ENCODE measurements at places on chromosomes 16 and 17.

DNA sequence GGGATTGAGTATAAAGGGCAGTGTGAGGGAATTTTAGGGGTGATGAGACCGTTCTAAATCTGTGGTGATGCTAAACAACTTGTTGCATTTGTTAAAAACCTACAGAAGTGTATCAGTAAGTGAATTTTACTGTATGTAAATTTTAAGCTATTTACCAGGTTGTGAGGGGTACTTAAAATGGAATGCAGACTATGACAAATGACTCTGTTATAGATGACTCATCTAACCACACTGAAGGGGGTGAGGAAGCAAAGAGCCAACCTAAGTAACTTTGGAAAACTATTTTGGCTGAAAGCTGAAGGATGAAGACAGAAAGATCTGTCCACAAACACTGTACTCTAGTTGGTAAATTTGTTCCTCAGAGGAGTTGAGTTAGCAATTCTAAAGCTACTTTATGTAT lies 5.3 kb upstream of the MKS1 start:
- no peak for ATAC-seq

- ATAC-seq: no peak
These were observed 12.8 kb downstream of the CDH16 start for GRCh38 chr16:66905633-66906539.

DNA sequence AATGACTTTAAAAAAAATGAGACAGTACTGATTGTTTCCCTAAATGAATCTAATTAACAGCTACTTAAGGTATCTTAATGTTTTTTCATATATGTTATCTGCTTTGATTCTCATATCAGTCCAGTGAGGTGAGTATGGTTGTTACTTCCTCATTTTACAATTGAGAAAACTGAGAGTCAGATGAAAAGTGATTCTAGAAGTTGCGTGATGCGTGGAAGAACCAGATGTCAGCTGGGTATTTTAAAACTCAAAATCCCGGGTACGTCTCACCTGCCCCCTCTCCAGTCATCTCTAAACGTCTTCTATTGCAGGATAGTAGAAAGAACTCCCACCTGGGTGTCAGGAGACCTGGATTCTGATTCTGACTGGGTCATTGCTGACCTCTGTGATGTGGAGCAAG lies 89.2 kb downstream of the MAP2K6 start:
- ATAC-seq: peak; percentile 24

GRCh38 chr17:70307430-70308225 lies 138.3 kb downstream of the KCNJ2 start:
- ATAC-seq: no peak

- no peak for ATAC-seq
These were observed 138.5 kb upstream of the CACNG3 start for GRCh38 chr16:24117680-24118079.

- no peak for ATAC-seq
These were observed 16.7 kb upstream of the IRF8 start for GRCh38 chr16:85882181-85882810.

- no peak for ATAC-seq
These were observed 84.1 kb downstream of the RAB11FIP4 start for GRCh38 chr17:31475378-31476162.

GRCh38 chr16:52320930-52321439 lies 226.0 kb downstream of the TOX3 start:
- no peak for ATAC-seq

DNA sequence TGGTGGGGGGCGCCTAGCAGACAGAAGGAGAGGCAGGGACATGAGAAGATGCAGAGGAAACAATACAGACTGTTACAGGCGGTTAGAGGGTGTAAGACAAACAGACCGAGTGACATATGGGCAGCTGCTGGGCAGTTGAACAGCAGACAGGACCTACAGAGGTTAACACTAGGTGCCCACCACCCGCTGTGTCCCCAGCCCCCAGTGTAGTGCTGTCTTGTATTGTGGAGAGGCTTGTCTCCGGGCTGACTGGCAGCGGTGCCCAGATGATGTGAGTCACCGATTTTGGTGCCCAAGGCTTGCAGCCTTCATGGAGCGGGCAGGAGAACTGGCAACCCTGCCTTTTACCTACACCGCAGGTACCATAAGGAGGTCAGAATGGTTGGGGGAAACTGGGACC lies 2.4 kb upstream of the CXCL16 start:
- ATAC-seq: no peak

DNA sequence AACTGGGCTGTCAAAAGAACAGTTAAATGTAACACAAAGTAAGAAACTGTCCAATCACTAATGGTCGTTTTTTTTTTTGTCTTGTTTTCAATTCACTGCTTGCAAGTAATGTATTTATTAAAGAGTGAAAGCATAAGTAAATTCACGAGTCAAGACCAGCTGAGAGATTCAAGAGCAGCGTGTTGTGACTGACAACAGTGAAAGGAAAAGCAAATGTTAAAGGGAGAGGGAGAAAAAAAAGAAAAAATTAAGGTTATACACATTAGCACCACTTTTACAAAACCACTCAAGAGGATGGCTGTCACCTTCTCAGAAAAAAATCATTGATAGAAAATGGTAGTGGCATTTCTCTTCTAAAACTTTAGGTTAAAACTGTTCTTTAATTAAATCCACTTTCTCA lies 36.1 kb downstream of the GPATCH8 start:
- ATAC-seq: no peak

DNA sequence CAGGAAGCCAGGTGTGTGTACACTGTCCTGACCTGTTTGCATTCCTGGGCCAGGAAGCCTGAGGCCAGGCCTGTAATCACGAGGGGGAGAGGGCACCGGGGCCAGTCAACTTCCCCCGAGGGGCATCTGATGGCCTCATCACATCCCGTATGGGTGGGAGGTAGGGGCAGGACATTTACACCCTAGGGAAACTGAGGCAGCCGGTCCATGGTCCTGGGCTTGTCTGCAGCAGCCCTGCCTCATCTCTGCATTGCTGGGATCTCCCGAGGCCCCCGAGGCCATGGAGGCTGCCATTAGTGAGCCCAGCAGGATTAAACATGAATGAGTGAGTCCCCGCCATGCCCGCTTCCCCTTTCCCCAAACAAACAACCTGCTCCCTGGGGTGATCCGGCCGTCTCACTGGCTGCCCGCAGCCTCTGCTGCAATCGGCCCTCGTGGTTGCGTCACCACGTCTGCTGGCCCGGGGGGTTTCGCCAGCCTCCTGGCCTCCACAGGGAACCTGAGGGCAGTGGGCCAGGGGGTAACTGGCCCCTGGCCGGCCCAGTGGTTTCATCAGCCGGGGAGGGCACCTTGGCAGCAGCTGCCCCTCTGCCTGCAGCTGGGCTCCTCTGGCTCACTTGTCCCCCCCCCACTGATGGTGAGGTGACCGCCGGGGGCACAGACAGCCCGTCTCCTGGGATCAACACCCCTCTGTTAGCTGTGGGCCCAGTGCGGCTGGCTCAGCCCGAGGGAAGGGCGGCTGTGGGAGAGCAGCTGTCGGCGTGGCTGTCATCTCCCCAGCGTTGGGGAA lies 88.3 kb upstream of the GSE1 start:
- no peak for ATAC-seq

DNA sequence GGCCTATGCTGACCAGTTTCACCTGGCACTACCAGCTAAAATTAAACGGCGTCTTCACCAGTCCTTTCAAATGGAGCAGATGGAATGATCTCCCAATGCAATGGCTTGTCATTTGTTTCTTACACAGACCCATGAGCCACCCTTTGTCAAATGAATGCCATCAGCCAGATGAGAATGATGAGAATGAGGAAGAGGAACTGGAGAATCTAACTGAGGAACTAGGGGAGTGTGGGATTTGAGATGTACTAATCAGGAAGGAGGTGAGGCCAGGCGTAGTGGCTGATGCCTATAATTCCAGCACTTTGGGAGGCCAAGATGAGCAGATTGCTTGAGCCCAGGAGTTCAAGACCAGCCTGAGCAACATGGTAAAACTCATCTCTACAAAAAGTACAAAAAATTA lies 116.4 kb downstream of the HS3ST3A1 start:
- ATAC-seq: no peak

- ATAC-seq: no peak
These were observed 3.8 kb upstream of the ICAM2 start for GRCh38 chr17:64024215-64024654.

DNA sequence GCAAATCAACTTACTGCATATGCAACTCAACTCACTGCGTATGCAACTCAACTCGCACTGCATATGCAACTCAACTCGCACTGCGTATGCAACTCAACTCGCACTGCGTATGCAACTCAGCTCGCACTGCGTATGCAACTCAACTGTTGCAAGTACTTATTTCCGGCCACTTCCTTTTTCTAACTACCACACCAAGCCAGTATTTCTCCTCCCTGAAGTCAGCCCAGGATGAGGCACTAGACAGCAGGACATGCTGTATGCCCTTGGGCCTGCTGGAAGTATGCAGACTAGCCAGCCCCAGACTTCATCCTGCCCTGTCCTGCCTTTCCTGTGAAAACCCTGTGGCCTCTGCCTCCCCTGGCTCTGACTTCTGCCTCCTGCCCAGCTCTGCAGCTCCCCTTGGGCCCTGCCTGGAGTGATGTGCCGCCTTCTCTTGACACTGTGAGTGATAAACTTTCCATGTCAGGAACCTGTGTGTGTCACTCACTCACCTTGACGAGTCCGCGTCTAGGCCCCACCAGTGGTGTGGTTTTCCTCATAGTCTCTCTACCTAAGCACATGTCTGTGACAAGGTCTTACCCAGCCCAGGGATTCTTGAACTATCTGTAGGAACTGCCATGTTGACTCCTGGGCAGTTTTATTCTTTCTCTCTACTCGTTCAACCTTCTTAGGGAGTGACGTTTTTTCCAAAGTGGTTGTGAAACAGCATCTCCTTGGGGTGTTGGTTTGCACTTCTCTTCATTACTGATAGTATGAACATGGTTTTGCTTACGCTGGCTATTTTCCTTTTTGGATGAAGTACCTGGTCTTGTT lies 16.4 kb downstream of the ZNF778 start:
- ATAC-seq: no peak

- ATAC-seq: no peak
These were observed 31.2 kb downstream of the HNF1B start for GRCh38 chr17:37713624-37714023.

DNA sequence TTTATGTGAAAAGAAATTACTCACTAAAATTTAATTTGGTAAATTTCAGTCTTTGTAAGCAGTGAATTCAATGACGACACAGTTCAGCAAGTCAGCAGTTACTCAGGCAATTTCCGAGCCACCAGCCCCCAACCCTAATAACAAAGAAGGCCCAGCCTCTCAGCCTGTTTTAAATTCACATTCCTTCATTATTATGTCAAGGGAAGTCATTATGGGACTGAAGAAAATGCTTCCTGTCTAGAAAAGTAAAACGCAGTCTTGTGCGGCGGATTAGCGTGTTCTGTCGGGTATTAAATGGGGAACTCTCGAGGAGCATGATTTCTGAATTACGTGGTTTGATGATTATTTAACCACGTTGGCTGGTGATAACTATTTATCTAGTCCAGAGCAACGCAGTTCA lies 177.6 kb downstream of the AIPL1 start:
- ATAC-seq: no peak

DNA sequence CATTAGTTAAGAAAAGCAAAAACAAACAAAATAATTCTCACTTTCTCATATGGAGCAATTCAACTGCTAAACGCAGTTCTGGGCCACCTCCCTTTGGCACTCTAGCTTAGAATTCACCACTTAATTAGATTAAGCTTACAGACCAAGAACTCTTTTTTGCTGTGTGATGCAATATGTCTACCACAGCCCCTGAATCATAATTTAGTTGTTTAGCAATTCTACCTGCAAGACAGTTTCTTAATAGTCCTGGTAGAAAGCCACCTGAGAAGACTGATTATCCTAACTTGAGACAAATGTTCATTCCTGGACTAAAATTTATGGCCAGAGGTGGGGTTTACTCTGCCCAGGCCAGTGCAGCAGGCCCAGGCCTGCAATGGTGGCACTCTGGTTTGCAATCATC lies 205.9 kb downstream of the HS3ST3A1 start:
- ATAC-seq: no peak

GRCh38 chr16:58422809-58423208 lies 30.5 kb downstream of the GINS3 start:
- ATAC-seq: no peak

DNA sequence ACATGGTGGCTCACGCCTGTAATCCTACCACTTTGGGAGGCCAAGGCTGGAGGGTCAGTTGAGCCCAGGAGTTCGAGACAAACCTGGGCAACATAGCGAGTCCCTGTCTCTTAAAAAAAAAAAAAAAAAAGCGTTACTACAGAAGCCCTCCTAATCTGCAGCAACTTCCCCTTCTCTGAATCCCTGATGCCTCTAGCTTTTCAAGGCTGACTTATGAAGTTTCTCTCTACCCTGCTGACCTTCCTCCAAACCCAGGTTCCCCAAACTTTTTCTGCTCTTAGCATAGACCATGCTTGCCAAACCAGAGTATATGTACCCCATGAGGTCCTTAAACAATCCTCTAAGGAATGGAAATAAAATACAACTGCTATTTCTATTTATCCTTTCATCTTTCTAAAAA lies 16.4 kb downstream of the LYRM1 start:
- no peak for ATAC-seq

DNA sequence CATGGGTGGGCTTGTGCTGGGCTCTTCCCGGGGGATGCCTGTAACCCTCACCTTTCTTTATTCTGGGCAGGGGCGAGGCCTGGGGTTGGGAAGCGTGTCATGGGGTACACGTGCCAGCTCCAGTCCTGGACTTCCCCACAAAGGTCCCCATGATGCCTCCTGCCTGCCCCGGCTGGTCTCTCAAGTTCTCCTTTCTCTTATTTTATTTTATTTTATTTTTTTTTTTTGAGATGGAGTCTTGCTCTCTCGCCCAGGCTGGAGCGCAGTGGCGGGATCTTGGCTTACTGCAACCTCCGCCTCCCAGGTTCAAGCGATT lies 8.6 kb downstream of the ATP2A3 start:
- ATAC-seq: no peak

DNA sequence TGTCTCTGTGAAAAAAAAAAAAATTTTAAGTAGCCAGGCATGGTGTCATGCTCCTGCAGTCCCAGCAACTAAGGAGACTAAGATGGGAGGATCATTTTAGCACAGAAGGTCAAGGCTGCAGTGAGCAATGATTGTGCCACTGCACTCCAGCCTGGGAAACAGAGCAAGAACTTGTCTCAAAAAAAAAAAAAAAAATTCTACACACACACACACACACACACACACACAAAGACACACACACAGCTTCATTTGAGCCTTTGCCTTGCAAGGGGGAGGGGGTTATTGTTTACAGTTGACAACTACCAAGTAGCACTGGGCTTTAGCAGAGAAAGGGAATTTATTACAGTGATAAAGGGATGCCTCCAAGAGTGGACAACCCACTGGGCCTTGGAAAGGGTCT lies 4.9 kb upstream of the POLR3E start:
- ATAC-seq: no peak

- ATAC-seq: no peak
These were observed 16.1 kb upstream of the NPTX1 start for GRCh38 chr17:80492343-80493136.

DNA sequence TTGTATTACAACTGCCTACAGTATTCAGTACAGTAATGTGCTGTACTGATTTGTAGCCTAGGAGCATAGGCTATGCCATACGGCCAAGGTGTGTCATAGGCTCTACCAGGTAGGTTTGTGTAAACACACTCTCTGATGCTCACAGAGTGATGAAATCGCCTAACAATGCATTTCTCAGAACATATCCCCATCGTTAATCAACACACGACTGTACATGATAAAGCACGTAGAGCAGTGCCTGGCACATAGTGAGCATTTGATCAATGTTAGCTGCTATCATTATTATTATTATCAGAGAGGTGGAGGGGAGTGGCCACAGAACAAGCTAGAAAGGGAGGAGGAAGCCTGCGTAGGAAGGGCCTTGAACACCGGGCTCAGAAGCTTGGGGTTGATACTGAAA lies 81.1 kb upstream of the LHX1 start:
- no peak for ATAC-seq

GRCh38 chr17:1496869-1497268 lies 4.4 kb upstream of the MYO1C start:
- ATAC-seq: no peak

Measured in activated CD4-positive, CD25-positive, alpha-beta regulatory T cell treated with anti-CD3 and anti-CD28 coated beads, Interleukin-2, amount 50 U/mL, for 24 hours (primary cell).